Dermis blood vessel endothelial cell (primary cell): ENCODE measurements at places on chromosomes 2 and 18. TPM values are rescaled to one million over a fixed set of nuclear protein-coding genes. Genes with fewer than 3 reads are reported as not detected.

Gene SATB2
- 0.33 and 0.85 TPM in 2 replicates for total RNA-seq

Gene KIF5C
- total RNA-seq: 0.14 and 0.34 TPM in 2 replicates

DNA sequence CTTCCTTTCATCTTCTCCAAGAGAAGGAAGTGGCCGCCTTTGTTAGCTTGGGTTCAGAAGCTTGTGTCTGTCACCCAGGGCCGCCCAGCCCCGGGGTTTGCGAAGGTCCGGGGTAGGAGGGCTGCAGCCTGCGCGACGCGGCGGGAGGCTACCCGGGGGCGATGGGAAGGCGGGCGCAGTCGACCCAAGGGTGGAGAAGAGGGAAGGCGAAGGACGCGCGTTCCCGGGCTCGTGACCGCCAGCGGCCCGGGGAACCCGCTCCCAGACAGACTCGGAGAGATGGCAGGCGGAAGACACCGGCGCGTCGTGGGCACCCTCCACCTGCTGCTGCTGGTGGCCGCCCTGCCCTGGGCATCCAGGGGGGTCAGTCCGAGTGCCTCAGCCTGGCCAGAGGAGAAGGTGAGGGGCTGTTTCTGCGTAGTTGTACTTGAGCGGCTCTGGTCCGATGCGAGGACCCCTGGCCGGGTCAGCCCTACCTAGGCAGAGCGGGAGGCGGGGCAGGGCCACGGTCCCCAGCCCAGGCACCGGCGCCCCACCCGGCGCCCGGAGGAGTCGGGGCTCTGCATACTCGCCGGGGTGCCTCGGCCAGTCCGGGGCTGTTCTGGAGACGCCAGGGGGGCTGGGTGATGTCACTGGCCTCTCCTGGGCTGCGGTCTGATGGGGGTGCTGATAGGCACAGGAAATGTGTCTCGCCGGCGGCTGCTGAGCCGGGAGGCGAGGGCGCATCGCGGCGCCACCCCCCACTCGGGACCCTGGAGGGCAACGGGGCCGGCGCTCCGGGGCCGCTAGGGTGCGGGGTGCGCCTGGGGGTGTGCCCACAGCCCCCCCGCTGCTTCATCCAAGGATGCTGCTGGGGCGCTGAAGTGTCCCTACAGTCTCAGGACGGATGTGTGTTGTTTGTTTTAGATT lies at the start of gene QPCT:
Gene QPCT, plus strand, starts transcription at position 178 of the 909 bp plus-strand sequence. Its CDS starts 102 bp downstream, at position 280.
- peak; percentile 49 for DNase-seq

- DNase-seq: no peak
These were observed 2.9 kb upstream of the WDR7 start for GRCh38 chr18:56647951-56648893.

DNA sequence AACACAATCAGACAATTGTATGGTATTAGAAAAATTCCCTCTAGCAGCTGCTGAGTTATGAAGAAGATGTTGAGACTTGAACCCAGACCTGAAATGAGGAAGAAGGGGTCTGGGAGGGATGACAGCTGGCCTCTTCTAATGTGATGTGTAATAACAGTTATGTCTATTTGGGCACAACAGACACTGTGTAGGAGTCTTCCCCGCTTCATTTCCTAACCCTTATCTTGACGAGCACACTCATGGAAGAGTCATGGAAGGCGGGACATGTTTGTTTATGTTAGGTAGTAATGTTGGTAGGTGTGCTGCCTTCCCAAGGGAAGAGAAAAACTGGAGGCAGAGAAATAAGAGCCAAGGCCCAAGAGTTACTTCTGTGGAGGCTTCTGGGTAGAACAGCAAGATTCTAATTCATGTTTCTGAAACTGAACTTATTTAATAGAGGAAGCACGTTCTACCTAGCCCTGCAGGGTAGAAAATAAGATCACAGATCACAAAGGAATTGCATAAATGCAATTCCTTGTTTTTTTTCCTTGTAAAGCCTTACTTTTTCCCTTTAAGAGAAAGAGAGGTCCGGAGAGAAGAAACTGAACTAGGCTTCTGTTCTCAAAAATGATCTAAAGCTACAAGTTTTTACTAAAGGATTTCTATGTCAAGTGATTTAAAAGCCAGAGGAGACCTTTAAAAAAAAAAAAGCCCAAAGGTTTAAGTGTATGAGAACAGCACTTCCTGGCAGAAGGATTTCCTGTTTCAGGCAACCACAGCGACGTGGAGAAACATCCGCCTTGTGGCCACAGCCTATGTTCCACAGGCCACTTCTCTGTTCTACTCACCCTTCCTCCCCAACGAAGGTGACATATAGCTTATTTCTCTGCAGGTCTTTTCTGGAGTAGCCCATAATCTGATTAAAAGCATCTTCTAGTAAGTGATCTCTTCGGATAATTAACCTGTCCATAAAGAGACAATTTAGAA lies 68.5 kb upstream of the STK17B start:
- DNase-seq: peak; percentile 95

DNA sequence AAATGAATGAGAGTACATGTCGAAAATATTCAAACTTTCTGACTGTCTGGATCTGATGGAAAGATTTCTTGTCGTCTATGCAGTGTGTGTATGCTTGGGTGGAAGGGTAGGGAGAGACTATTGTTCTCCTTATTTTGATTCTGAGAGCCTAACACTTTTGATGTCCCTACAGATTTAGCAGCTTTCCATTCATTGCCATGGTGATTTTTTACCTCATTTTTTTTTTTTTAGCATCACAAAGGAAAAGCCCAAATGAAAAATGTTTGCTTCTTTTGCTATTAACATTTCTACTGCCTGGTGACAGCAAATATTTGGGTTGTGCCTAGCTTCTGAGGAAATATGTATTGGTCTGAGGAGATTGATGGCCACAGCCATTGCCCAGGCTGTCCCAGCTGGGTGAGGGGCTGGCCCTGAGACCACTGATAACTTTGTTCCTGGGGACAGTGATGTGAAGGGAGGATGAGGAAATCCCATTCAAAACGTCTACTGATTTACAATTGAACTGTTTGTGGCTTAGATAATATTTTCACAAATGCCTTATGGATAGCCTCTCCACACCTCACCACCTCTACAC lies 558.6 kb downstream of the DCC start:
- DNase-seq: no peak

GRCh38 chr2:10150436-10150835 lies 27.9 kb downstream of the RRM2 start:
- no peak for DNase-seq

DNA sequence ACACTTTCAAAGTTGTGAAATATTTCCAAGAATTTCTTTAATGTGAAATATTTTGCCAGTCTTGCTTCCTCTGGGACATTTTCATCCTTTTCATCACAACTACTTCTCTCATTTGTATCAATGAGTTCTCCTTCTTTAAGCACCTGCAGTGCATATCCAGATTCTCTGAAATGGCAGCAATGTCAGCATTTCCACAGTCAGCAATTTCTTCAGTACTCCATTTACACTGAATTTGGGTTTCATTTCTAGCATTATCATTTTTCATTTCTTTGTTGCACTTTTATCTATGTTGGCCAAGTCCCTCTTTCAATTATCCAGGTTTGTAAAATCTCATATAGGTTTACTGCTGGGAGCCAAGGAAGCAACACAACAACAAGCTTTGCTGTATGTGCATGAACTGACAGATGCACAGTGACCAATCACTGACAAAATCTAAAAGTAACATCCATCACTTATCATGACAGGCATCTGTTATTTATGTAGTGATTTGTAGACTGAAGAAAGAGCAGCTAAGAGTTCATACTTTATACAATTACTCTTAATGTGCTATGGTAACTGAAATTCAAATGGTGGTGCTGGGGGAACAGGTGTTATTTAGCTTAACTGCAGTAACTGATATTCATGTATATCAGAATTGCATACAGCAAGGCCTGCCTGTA lies 43.9 kb downstream of the SS18 start:
- DNase-seq: no peak

DNA sequence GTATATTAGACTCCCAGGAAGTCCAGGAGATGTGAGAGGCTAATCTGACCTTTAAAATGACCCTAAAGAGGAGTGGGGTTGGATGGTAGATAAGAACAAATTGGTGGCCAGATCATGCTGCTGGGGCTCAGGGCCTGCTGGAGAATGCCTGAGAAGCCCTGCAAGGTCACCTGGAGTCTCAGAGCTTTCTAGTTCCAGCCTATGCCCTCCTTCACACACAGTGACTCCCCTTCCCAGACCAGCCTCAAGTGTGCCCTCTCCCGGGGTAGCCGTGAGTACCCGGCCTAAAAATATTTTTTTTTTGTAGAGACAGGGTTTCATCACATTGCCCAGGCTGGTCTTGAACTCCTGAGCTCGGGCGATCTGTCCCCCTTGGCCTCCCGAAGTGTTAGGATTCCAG lies 44.2 kb upstream of the FZD5 start:
- DNase-seq: no peak

GRCh38 chr2:109215866-109216265 lies 86.9 kb downstream of the SH3RF3 start:
- DNase-seq: no peak

DNA sequence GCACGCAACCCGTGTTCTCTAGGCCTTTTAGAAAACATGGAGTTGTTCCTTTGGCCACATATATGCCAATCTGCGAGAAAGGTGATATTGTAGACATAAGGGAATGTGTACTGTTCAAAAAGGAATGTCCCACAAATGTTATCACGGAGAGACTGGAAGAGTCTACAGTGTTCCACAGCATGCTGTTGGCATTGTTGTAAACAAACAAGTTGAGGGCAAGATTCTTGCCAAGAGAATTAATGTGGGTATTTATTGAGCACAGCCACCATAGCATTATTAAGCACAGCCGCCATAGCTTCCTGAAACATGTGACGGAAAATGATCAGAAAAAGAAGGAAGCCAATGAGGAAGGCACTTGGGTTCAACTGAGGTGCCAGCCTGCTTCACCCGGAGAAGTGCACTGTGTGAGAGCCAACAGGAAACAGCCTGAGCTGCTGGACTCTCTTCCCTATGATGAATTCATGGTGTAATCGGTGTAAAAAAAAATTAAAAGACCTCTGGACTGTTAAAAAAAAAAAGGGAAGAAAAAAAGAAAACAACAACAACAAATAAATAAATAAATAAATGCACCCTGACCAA lies 29.0 kb upstream of the REL start:
- DNase-seq: peak; percentile 21

DNA sequence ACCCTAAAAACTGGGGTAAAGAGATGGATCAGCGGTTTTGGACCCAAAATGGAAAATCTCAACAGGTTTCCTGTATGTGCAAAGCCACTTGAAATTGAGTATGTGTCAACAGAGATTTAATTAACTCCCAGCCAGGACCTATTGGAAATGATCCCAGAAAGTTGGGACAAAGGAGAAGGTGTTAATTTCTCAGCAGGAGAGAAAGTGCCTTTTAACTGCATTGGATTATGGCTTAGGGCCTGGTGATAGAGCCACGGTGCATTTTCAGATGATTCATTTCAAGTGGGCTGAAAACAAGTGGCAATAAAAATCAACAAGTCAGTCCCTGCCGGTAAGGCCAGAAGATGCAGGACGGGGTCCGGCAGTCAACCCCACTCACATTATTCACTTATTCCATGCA lies 80.2 kb upstream of the BCL11A start:
- DNase-seq: no peak

- no peak for DNase-seq
These were observed 20.5 kb downstream of the VAPA start for GRCh38 chr18:9934274-9934673.

- DNase-seq: no peak
These were observed 152.2 kb upstream of the CRIM1 start for GRCh38 chr2:36203366-36203765.

- DNase-seq: no peak
These were observed 12.7 kb upstream of the MAPRE2 start for GRCh38 chr18:35028536-35028935.

DNA sequence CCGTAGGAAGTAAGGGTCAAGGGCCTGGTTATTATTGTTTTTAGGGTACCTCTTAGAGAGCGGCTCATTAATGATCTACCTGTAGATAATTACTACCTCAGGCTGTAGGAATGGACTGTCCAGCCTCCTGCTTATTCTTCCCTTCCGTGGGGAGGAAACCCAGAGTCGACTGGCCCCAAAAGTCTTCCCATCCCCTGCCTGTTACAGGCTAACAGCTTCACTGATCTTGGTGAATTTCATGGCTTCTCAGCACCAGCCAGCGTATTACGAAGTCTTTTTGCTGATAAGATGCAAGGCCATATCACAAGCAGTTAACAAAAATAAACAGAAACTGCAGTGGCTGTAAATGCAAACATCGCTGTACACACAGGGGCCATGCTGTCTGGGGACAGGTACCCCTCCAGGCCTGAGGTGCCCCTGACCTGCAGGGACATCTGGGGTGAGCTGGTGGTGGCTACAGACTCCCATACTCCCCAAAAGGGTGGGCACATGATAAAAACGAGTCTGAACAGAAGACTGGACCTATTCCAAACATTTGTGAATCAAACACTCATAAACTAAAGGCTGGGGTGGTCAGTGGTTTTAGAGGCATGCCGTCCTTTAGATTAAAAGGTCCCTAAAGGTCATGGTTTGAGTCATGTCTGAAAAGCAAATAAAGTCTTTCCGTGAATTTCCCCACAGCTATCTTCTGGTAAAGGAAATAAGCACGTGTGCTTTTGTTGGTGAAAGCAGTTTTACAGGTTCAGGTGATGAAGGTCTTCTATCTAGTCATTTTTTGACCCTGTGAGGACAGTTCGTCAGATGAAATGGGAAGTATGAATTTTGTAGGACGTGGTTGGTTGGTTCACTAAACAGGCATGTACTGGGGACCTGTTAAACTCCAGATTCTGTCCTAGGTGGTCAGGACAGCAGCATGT lies 36.7 kb downstream of the TTC39C start:
- no peak for DNase-seq
